ENCODE measurements at places on chromosomes 2 and 18.
A peak's percentile ranks its signal among the peaks of the same experiment; 100 is the strongest.

GRCh38 chr2:236896688-236897087 lies 189.0 kb upstream of the COPS8 start:
- DNase-seq = no peak

GRCh38 chr18:31402026-31402373 lies 25.4 kb downstream of the DSG4 start:
- no peak for DNase-seq

- no peak for DNase-seq
Observed at GRCh38 chr2:119519057-119519408, 5.2 kb downstream of the SCTR start.

DNA sequence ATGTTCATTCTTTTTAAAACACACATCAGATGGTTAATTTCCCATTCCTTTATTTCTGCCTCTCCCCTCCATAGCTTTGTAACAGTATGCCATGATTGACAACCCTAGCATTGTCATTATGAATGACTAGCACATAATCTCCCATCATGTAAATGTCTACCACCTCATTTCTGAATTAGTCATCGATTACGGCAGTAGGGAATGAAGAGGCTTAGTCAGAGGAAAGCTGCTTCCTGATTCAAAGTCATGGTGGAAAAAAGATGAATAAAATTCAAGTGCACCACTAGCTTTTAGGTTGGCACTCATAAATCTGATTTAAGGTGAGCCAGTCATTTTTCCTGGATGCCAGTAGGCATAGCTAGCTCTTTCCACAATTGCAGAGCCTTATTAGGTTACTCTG lies 19.1 kb upstream of the ACMSD start:
- DNase-seq = no peak

DNA sequence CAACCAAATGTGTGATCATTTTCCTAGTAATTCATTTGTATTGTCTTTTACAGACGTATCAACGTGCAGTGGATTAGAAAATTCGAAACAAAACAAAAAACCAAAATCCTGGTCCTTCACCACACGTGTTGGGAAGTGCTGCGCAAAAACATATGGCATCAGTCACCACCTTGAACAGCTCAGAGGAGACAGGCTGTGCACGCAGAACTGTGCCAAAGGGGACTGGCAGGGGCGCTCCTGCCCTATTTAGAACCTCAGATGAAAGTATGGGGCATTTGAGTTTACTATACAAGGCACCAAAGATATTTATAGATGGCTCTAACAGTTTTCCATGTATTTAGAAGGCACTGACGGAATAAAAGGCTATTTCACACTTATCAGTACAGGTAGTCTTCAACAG lies 42.3 kb downstream of the NOL10 start:
- no peak for DNase-seq

DNA sequence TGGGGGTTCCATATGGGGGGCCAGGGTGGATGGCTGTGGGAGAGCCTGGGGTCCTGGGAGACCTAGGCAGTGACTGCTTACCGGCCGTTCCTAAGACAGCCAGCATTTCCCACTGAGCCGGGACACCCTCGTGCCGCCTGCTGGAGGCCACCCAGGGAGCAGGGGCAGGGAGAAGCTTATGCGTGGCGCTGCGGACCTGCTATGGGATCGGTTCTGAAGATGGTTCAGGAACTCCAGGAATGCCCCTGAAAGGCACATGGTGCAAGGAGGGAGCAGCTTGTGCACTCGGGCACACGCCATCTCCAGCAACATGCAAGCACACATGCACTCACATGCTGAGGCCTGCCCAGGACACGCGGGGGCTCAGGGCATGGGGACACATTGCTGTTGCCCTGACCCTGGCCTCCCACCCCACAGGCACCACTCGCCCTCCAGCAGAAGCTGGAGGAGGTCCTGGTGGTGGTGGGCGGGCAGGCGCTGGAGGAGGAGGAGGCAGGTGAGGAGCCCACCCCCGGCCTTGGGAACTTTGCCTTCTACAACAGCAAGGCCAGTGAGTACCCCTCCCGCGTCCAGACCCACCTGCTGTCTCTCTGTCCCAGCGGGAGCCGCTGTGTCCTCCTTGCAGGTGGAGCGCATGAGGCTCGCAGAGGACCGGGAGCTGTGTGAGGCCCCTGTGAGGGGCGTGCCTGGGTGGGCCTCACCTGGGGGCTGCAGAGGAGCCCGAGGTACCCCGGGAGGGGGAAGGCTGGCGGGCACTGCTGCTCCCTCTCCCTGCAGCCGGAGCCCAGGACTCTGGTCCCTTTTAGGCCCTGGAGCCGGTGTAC lies 4.1 kb downstream of the KLHL30 start:
- no peak for DNase-seq

GRCh38 chr2:130310881-130311280 lies 31.8 kb upstream of the IMP4 start:
- DNase-seq = no peak

GRCh38 chr18:64674694-64675093 lies 525.8 kb upstream of the LINC00305 start:
- DNase-seq = no peak

DNA sequence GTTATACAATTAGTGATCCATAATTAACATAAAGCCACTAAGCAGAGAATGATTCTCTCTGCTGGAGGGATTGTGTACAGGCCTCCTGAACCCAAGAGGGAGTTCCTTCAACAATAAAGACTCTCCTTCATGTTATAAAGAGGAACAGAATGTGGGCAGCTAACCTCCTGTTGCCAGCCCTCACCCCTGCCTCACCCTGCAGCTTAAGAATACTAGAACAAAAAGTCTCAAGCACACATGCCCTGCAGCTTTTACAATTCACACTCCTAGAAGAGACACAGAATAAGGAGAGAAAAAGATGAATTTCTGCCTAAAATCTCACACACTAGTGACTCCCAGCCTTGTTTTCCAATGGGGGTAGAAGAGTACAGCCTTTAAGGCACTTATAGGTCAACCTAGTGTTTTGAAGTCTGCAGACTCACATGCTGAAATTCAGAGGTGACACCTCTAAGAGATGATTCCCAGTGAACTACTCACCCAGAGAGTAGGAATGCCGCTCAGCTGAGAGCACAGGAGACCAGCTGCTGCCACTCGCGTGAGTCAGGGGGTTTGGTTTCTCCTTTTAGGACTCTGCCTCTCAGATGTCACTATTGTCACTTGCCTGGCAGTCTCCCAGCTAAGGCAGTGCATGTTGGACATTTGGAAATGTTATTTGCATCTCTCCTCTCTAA lies 32.5 kb upstream of the IL1RL1 start:
- no peak for DNase-seq

- no peak for DNase-seq
Observed at GRCh38 chr2:107712857-107713256, 113.8 kb upstream of the RGPD4 start.

DNA sequence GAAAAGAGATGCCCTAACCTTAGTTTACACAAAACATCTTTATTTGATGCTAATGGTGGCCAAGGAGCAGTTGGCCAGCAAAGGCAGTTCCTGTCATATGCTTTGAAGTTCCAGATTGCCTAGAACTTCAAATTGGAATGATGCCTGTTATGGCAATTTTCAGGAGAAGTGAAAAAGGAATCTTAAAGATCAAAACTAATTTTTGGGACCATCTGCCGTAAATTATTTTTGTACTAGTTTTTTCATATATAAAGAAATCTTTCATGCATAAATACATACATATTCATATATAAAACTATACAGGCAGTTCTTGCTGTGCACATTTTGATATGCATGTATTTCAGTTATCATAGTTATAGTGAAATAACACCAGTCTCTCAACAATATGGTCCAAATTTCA lies 1185.6 kb upstream of the FAM98A start:
- DNase-seq = no peak

DNA sequence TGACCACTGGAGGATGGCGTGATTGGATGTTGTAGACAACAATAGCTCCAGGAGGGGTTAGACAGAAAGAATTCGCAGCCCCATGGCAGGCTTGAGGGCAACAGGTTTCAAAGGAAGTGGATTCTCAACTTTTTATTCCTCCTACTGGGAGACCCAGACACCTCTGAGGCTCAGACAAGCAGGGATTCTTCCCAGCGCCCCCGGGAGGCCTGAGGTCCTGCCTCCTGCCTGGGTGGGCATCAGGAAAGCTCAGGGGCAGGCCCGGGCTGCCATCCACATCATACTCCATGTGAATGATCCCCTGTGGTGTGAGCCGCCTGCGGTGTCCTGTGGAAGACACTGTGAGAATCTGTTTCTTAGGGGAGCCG lies 203.5 kb downstream of the CYP26B1 start:
- no peak for DNase-seq

GRCh38 chr18:23220355-23220754 lies 85.1 kb downstream of the CABLES1 start:
- no peak for DNase-seq

GRCh38 chr2:142865924-142866323 lies 11.5 kb upstream of the KYNU start:
- no peak for DNase-seq

- no peak for DNase-seq
Observed at GRCh38 chr18:58998401-58999203, 133.9 kb downstream of the ZNF532 start.

GRCh38 chr2:10629819-10630532 lies 59.8 kb downstream of the NOL10 start:
- no peak for DNase-seq

DNA sequence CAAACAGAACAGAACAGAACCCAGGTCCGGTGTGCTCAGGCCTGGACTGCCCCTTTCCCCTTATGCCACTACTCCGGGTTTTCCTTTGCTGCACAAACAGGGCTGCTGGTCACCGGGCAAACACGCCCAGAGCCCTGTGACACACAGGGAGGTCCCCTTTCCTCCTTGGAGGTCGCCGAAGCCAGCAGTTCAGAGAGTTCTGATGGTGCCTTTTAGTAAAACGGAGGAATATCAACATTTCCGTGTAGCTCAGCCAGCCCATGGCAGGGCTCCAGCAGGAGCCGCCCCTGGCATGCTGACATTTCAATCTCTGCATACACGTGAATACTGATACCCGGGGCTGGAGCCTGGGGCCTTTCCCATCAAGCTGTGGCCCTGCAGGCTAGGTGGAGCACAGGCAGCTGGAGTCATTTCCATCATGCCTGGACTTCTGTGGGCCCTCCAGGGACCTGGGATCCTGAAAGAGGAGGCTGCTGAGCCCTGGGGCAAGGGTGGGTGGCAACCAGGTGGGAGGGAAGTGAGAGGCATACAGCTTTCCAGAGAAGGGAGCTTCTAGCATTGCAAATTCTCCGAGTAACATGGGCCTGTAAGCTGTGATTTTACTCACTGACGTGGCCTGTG lies 91.4 kb upstream of the PXDN start:
- DNase-seq = no peak

DNA sequence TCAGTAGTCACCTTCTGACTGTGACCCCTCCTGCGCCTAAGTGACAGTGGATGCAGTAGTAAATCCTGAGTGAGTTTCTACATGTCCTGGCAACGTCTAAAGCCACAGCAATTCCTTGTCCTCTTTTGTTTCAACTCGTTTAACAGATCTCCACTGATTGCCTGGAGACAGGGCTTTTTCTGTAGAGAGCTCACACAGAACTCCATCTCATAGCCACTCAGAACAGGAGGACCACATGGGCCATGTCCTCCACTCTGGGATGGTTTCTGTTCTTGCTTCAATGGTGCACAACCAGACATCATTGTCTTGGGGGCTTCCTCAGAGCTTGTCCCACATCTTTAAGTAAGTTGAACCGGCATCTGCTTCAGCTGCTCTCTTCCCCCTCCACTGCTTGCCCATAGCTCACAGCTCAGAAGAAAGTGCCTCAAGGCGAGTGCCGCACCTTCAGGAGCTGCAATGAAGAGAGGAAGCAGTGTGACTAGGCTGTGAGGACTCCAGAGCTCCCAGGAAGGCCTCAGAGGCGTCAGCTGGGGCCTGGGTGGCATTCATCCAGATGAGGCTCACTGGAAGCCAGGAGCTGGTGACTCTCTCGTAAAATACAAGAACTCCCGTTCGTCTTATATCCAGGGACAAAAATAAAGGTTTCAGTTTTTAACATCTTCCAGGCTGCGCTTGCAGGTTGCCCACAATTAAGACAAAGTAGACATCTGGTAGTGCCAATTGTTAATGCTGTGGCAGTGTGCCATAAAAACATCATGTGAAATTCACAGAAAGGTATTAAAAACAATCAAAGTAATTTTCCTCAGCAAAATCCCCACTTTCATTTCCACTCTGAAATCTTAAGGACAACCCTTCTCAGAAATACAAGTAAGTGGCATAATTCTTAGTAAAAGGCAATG lies 37.3 kb downstream of the ST3GAL5 start:
- peak; percentile 37 for DNase-seq

DNA sequence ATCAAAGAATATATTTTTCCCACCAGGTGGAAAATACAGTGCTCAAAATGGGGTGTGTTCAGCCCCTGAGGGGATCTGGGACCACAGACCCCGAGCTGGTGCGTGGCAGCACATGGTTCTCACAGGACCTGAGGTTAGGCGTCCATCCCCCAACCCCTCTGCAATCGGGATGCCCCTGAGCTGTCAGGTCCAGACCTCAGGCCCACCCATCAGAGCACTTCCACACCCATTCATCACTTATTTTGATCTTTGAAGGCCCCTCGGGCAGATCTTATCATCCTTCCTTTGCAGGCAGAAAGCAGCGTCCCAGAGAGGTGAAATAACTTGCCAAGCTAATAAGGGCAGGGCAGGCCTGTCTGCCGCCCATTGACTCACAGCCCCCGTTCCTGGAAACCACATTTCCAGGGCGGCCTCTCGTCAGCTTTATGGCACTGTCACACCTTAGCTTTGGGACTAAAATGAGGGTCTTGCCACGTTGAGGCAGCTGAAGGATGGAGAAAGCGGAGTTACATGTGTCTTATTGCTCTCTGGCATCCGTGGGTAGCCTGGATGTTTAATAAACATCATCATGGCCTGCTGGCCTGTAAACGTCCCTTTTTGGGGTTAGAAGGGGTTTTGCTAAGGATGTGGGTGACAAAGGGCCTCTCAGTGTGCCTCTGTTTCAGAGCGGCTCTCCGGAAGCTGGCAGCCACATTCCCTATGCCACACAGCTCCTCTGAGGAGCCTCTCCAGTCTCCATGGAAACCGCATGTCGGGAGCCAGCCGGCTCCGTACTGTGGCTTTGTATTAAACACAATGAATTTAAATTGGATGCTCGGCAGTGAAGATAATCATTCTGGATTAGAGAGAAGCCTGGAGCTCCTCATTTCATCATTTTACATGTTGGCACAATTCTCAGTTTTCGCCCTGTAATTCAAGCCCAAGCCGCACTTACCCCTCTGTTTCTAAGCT lies 58.3 kb upstream of the MAPRE3 start:
- DNase-seq = no peak

DNA sequence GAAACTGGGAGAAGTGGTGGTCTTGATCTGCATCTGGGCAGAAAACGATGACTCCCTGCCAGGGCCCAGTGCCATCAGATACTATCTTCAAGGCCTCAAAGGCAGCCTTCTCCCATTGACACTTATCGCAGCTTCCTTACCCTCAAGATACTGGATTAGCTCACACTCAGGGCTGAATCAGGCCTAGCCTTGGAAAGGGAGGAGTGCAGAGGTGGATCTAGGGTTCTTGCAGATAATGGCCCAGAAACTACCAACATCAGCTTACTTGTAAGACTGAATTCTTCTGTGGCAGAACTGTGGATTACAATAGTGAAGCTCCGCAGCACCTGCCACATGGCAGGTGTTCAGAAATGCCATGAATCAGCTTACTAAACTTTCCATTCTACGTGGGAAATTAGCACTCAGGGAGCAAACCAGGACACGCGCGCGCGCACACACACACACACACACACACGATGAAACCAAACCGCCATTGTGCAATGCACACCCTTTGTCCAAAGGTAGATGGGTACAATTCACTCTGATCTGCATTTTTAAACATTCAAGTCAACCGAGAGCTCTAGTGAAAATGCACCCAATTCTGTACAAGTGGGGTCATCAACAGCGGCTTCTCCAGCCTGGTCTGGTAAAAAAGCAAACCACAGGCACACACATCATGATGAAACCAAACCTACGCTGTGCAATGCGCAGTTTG lies 26.3 kb upstream of the TMEM182 start:
- no peak for DNase-seq

GRCh38 chr2:3022841-3023372 lies 354.7 kb downstream of the EIPR1 start:
- DNase-seq = no peak
